ENCODE measurements at places on chromosomes 2 and 18.

DNA sequence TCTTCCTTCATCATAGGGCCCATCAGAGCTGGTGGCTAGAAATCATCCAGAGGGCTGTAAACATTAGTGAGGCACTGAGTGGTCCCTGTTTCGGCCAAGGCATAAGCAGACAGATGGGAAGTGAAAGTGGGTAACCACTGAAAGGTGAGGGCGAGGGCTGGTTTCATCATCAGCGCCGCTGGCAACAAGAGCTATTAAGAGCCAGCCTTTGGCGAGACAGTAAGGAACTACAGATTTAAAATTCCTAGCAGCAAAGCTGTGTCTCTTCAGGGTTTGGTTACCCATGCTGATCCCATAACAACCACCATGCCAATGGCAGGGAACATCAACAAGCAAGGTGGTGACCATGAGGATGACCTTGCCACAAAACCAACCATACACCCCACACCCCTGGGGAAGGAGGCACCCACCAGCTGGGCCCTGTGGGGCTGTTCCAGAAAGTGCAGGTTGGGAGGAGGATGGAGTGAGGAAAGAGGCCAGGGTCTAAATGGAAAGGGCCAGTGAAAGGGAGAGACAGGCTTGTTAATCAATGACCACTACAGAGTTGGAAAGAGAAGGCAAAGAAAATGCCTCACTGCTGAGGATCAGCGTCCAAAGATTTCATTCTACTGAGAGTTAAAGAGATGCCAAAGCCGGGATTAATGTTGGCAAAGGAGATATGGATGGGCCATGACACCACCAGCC lies 9.0 kb upstream of the SLC20A1 start:
- DNase-seq: no peak

- peak; percentile 86 for DNase-seq
Observed at GRCh38 chr2:124025171-124025580, at the start of gene CNTNAP5. Gene CNTNAP5 (plus strand): TSS chr2:124025287. CDS start chr2:124025651, 364 bp downstream.

DNA sequence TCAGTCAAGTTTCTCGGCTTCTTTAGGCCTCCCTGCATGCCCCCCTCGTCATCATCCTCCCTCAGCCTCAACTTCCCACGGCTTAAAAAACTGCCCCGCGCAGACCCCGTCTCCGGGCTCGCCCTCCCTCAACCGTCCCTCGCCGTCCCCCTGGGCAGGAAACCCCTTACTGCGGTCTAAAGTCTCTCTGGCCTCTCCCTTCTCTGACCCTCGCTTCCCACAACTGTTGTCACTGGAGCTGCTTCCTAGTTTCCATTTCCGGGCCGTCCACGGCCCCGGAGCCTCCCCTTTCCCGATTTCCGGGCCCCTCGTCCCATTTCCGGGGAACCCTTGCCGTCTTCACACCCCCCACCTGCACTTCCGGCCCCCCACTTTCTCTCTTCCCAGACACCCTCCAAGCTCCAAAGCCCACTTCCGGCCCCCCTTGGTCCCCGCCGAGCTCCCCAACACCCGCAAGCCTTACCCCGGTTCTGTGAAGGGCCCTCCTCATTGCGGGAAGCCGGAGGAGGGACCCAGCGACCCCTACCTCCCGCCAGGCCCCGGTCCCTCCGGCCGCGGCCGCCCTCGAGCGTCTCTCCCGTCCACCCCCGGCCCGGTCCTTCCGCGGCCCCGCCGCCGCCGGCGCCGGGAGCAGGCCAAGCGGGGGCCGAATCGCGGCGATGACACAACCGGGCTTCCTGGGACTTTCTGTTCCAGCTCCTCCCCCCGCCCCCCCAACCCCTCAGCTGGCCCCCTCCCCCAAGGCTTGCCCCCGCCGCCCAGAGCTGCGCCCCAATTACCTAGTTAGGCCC lies 513 bp downstream of the TRIP12 start:
- DNase-seq: peak; percentile 77

DNA sequence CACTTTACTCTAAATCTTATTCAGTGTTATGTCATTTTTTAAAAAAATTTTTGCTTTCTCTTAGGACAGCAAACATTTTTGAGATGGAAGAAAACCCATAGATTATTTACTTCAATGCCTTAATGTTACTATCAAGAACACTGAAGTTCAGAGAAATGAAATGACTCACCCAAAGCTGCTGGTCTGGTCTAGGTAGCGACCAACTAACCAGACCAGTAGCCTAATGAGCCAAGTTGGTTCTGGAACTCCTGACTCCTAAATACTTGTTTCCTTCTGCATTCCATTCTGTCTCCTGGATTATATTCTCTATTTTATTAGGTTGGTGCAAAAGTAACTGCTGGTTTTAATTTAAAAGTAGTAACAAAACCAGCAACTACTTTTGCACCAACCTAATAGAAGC lies 35.4 kb downstream of the SLC8A1 start:
- no peak for DNase-seq

DNA sequence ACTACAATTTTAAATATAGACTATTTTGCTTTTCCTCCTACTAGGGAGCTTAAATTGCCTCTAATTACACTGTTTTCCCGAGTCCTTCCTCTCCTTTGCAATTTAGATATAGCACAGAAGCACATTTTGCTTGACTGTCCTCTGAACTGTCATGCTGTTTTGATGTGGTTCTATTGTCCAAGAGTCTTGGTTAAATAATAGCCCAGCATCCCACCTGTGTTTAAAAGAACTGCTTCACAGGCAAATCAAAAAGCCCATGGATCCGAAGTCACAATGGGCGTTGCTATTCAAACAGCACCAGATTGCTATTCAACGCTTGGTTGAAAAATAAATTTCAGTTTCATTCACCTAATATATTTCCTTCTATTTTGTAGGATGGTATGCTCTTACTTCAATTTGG lies 22.3 kb upstream of the ACTR3 start:
- no peak for DNase-seq

All from right forelimb (tissue), 1 donor.